ENCODE measurements at places on chromosomes 5 and 9.

DNA sequence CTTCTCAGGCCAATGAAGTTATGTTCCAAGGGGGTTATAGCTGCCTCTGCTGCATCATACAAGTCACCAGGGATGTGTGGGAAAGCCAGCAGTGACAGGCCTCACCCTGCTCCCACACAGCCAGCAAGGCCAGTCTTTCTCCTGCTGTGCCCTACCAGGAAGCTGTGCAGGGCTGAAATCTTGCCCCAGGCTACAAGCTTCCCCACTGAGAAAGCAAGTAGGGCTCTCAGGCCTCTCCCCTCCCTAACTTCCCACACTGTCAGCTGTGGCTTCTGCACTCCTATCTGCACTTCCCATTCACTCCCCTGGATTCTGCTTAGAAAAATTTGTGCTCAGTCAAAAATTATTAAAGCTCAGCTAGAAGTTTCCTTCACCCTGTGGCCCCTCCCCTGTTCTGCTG is 611.2 kb upstream of the ZNF608 start:
- no peak for DNase-seq

DNA sequence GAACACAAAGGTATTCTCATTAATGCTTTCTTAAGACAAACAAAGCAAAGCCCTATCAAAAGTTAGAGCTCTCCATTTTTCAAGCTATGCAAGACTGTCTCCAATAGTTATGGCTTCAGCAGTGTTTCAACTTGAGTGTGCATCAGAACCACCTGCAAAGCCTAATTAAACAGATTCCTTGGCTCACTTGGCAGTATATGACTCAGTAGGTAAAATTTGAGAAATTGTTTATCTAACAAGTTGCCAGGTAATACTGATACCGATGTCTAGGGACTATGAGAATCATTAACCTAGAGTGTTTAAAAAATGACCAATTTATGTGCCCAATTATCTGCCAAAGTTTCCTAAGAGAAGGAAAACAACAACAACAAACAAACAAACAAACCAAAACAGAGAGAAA is 60.3 kb upstream of the PARP8 start:
- no peak for DNase-seq

- no peak for DNase-seq
Observed at GRCh38 chr9:92986176-92987119, 39.1 kb downstream of the FGD3 start.

GRCh38 chr5:12272389-12272788 is 368.1 kb upstream of the CTNND2 start:
- DNase-seq = no peak

DNA sequence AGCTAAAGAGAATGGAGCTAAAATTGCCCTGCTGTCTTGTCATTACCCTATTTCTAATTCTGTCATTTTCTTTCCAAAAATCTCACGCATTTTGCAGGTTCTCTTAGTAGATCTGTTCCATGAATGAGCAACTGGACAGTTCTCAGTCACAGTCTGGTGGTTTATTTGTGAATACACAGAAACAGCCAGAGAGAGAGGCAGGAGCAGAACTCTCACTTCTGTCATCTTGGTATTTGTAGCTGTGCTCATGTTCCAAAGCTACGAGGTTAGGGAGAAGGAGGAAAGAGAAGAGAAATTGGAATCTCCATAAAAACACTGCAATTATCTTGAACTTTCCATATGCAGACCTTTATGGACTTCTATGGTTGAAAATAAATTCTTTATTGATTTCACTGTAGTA is 118.0 kb upstream of the OR13F1 start:
- DNase-seq = no peak

- no peak for DNase-seq
Observed at GRCh38 chr9:72477930-72478518, 43.4 kb upstream of the TMC1 start.

GRCh38 chr5:126927429-126927828 is 102.9 kb downstream of the MARCHF3 start:
- no peak for DNase-seq

- peak; percentile 73 for DNase-seq
Observed at GRCh38 chr5:178145965-178146820, 7.5 kb downstream of the NHP2 start.

DNA sequence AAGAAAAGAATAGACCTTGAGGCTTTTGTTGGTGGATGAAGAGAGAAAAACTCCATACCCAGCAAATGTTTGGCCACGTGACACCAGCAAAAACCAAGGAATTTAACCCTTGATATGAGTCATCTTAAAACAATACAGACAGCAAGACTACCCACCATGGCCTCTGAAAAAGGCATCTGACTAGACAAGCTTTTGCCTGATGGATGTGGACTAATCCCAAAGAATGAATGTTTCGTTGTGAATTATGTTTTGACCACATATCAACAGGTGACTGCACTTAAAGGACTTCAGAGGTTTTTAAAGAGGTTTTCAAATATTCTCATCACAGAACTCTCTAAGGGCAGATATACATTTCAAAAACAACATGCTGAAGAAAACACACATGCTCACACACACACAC is 33.0 kb upstream of the SLC1A3 start:
- DNase-seq = no peak

- DNase-seq = no peak
Observed at GRCh38 chr5:58902765-58903164, 319.9 kb downstream of the RAB3C start.

DNA sequence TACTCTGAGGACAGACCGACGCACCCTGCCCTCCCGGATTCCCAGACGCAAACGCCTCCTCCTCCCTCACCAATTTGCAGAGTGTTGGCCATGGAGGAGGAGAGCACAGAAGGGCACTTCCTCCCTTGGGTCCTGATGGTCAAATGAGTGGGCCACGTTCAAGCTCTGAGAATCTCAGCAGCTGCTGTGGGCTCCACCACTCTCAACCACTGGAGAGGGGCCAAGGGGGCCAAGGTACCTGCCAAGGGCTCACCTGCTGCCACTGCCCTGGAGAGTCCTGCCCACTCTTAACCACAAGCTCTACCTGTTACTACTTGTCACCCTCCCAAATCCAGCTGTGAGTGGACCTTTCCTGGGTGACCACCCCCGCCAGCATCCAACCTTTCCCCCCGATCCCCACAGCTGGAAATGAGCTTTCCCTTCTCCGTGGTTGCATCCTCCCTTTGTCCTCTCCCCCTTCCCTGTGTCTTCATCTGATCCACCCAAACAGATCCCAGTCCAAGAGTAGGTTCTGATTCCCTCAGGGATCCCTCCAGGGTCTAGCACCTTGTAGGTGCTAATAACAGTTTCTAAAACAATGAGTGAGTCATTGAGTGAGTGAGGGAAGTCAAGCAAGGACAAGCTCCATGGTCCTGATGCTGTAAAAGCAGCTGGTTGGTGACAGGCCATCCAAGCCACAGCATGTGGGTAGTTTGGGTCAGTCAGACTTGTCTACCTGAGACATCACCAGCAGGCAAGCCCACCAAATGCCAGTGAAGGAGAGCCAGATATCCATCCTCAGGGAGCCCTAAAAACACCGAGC is 69.7 kb downstream of the FAM114A2 start:
- no peak for DNase-seq

DNA sequence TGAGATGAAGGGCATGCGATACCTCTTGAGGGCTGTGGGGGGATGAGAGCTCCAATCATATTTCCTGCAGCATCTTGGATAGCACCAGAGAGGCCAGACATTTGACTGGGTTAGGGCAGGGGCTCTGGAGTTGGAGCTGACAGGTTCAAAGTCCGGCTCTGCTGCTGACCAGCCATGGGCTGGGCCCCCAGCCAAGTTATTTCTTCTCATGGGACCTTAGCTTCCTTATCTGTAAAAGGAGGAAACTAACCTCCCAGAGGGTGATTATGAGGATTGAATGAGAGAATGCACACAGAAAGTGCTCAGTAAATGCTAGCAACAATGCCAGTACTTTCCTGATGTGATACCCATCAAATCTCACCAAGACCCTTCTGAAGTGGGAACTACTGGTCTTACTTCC is 65.2 kb upstream of the SLC25A51 start:
- no peak for DNase-seq

- no peak for DNase-seq
Observed at GRCh38 chr5:131679911-131680310, 44.9 kb upstream of the RAPGEF6 start.

DNA sequence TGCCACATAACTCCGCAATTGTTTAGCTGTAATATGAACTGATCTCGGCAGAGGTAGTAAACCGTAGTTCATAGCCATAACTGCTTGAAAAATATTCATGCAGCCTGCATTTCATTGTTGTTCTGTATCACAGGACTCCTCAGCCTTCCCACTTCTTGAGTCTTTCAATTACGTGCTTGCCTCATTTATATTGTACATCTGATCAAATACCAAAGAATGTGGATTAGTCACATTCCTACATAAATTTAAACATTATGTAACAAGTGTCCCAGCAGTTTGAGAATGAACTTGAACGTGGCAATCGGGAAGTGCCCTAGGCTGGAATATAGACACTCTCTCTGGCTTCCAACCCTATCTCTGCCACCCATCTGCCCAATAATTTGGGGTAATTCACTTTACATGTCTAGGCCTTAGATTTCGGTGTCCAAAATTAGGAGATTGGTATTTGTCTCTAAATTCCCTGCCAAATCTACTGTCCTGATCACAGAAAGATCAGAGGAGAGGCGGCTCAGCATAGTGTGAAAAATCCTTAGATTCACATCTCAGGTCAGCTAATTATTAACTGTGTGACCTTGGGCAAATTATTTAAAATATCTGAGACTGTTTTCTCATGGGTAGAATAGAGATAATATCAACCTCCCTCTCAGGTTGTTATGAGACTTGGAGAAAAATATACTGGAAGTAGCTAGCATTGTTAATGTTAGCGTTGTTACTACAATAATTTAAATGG is 215.1 kb upstream of the RFX3 start:
- DNase-seq = no peak

DNA sequence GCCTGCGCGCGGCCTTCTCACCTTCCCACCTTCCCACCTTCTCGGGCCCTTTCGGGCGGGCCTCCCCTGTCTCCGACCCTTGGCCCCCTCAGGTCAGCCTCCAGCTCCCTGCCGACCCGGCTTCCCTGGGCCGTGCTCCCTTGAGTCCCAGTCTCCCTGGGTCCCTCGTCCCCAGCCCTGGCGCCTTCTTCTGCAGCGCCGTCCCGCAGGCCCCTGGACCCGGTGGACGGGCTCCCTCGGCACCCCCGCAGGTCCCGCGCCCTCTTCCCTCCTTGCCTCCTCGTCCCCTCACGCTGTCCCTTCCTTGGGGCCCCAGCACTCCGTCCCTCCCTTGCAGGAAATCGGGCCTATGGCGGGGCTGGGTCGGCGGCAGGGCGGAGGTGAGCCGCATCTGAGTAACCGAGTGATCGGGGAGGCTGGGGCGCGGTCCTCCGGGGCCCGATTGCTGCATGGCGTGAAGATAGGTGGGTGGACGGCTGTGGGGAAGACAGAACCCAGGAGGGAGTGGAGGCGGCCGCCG is 7.6 kb downstream of the ARPC5L start:
- peak; percentile 57 for DNase-seq

- peak; percentile 79 for DNase-seq
Observed at GRCh38 chr5:172559004-172559932, 81.8 kb upstream of the NEURL1B start.

- DNase-seq = no peak
Observed at GRCh38 chr5:109192027-109192426, 217.7 kb downstream of the PJA2 start.

GRCh38 chr9:112997236-112997941 is 14.6 kb downstream of the ZNF883 start:
- DNase-seq = no peak

DNA sequence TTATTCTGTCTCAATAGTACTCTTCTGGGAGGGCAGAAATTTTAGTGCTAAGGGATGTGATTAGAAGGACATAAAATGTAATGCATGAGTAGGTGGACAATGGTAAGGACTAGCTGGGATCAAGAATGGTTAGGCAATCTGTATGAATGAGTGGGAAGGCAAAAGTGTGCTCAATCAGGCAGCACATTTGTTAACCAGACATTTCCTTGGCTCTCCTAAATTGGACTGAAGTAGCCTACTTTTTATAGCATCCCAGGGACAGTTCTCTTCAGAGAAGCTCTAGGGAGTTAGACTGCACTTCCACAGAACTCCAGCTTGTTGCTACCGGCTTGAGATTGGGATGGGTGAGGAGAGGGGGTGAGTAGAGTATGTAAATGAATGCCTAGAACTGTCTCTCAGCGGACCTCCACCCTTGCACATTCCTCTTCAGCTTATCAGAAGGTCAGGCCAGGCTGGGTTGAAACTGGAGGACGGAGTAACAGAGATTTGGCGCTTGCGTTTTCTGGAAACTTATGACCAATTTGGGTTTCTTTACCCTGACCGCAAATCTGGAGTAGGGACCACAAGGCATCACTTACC is 19.0 kb upstream of the ARL14EPL start:
- no peak for DNase-seq

- no peak for DNase-seq
Observed at GRCh38 chr5:169229342-169229892, 71.5 kb downstream of the SLIT3 start.

- no peak for DNase-seq
Observed at GRCh38 chr5:87054821-87055220, 212.9 kb upstream of the RASA1 start.

DNA sequence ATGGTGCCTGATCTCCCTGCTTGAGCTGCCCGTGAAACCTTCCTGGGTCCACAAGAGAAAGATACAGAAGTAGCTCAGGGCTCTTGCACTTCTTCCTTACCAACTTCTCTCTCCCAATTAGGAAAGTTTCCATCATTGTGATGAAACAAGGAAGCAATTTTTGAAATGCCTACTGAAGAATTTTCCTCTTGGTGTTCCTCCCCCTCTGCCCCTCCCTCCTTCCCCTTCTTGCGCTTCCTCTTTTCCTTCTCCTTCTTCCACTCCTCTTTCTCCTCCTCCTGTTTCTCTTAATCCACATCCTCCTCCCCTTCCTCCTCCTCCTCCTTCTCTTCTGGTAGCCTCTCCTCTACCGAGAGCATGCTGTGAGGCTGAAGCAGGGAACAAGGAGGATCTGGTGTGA is 36.3 kb upstream of the OTULINL start:
- no peak for DNase-seq

DNA sequence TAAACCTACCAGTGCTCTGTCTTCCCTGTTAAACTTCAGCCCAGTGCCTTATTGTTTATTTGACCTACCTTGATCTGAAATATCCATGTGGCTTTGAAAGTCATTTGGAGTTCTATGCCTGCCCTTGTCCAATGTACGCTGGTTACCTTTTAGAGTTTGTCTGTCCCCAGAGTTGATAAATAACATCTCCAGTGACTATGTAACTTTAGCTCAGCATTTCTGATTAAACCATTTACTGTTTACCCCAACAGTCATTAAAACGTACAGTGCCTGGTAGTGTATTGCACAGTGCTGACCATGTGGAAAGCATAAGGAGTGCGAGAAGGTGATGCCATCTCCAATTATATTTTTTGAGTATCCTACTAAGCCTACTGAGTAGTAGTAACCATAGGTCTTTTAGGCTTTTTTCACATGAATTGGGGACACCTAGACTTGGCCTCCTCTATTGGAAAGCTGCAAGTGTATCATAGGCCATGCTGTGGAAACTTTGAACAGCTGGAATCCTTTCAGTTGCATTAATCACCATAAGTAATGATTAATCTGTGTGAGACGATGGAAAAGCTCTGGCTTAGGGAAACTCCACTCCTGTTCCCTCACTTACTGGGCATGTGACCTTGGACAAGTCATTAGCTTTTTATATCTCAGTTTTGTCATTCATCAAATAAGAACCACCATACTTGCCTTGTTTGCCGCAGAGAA is 93.5 kb downstream of the MAST4 start:
- no peak for DNase-seq
